ENCODE measurements at places on chromosomes 6 and 20. TPM values are rescaled to one million over a fixed set of nuclear protein-coding genes. Genes with fewer than 3 reads are reported as not detected.

DNA sequence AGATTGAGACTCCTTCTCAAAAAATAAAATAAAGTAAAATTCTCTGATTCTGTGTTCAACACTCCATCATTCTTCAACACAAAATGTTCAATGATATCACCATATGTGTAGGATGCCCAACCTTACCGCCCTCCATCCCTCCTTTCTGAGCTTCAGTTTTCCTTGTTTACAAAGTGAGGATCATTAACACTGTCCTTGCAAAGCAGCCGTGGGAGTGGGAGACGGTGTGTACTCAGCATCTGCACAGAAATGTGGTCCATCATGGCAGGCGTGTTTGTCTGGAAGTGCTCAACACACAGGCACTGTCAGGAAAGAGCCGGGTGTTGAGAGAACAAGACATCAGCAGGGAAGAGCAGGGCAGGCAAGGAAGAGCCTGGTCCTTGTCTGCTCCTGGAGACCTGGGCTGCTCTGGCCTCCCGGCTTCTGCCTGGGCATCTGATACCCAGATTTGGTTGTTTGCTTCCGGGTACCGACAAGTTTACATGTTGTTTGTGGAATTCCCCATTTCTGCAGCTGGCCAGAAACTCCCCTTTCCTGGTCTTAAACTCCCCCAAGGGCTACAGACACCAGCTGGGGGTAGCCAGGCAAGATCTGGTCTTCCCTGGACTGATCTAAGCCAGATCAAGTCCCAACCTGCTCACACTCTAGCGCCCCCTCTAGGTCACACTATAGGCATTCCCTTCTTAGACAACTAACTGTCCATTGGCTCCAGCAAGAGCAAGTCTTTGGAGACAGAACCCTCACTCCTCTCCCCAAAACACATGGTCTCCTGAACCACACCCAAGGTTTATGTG, 26.7 kb upstream of the TTPAL start:
- no peaks in the 10 kb centered on the region for H3K36me3 ChIP-seq
- ATAC-seq: no peak
- H3K4me3 ChIP-seq: no peak overlapping the region

GRCh38 chr20:19095762-19096161, 116.7 kb upstream of the SLC24A3 start:
- H3K27ac ChIP-seq: no peak overlapping the region
- no peaks in the 10 kb centered on the region for H3K36me3 ChIP-seq
- H3K27me3 ChIP-seq: no peaks in the 10 kb centered on the region
- no peak overlapping the region for H3K4me3 ChIP-seq

- no peak overlapping the region for H3K4me3 ChIP-seq
- H3K27me3 ChIP-seq: no peaks in the 10 kb centered on the region
- no peak overlapping the region for H3K27ac ChIP-seq
- no peak for ATAC-seq
- no peaks in the 10 kb centered on the region for H3K36me3 ChIP-seq
- no peaks in the 10 kb centered on the region for H3K4me1 ChIP-seq
Measured at GRCh38 chr6:166750108-166750793, 123.2 kb upstream of the RPS6KA2 start.

- no peak overlapping the region for H3K4me3 ChIP-seq
- peaks cover 19% of the 10 kb centered on the region for H3K4me1 ChIP-seq
- H3K27me3 ChIP-seq: peaks cover 78% of the 10 kb centered on the region
Measured at GRCh38 chr20:58839474-58839874, 11.2 kb downstream of the GNAS-AS1 start.

DNA sequence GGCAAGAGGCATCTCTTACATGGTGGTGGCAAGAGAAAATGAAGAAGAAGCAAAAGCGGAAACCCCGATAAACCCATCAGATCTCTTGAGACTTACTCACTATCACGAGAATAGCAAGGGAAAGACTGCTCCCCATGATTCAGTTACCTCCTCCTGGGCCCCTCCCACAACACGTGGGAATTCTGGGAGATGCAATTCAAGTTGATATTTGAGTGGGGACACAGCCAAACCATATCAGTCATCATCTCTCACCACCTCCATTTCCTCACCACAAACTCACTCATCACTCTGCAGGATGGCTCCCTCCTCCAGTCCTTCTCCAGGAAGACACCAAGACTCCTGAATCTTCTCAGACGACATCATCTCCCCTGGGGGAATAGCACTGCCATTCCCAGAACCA, 25.8 kb upstream of the SLC16A10 start:
- no peaks in the 10 kb centered on the region for H3K36me3 ChIP-seq
- H3K27me3 ChIP-seq: peaks cover 3% of the 10 kb centered on the region
- no peak overlapping the region for H3K4me3 ChIP-seq
- no peak overlapping the region for H3K27ac ChIP-seq

DNA sequence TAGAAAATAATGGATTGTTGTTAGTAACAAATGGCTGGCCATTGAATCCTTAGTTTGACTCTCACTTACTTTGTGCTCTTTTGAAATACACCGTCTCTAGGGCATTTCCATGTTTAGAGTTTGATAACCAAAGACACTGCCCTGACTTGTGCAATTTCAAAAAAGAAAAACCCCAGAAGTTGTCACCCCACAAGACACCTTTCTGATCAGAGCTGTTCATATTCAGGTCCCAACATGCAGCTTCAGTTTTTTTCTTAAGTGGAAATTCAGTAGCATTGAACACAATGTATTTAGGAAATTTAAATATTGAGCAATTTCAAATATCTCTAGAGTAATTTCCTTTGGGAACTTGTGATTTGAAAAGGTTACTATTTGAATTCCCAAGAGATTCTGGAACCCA, 19.4 kb downstream of the CRYBG1 start:
- no peaks in the 10 kb centered on the region for H3K36me3 ChIP-seq
- no peaks in the 10 kb centered on the region for H3K27me3 ChIP-seq
- H3K4me1 ChIP-seq: no peaks in the 10 kb centered on the region
- H3K4me3 ChIP-seq: no peak overlapping the region

GRCh38 chr6:146968041-146968760, 236.0 kb upstream of the STXBP5 start:
- no peak for ATAC-seq
- no peaks in the 10 kb centered on the region for H3K36me3 ChIP-seq
- H3K4me3 ChIP-seq: no peak overlapping the region
- no peaks in the 10 kb centered on the region for H3K4me1 ChIP-seq

DNA sequence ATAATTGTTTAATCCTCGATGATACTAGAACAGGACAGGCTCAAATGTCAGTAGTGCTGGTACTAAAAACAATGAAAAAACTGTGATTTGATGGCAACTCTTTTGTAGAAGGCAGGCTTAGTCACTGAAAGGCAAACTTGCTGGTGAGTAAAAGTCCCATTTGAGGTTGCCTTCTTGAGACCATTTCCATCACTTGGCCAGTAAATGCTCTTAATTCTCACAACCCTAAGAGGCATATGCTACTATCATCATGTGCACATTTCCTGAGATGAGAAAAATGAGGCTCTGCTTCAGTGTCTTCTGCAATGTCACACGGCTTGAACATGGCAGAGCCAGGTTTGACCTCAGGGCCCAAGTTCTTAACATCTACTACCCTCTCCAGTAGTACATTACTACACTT, 9.9 kb downstream of the AKIRIN2 start:
- ATAC-seq: no peak
- peaks cover 23% of the 10 kb centered on the region for H3K4me1 ChIP-seq
- no peak overlapping the region for H3K27ac ChIP-seq

- H3K36me3 ChIP-seq: peaks cover 25% of the 10 kb centered on the region
- H3K4me3 ChIP-seq: peak within 1 kb of the TSS; percentile 99
- ATAC-seq: peak; percentile 94
- H3K27ac ChIP-seq: peak within 1 kb of the TSS; percentile 90
- H3K27me3 ChIP-seq: no peaks in the 10 kb centered on the region
Measured at GRCh38 chr6:25962149-25963127, at the start of gene TRIM38. TSS of gene TRIM38 (plus strand) at chr6:25962802. CDS start at chr6:25966523, 3,721 bp downstream.

- peak overlapping the region; percentile 52 for H3K4me3 ChIP-seq
- H3K4me1 ChIP-seq: peaks cover 2% of the 10 kb centered on the region
- H3K27ac ChIP-seq: no peak overlapping the region
- no peaks in the 10 kb centered on the region for H3K36me3 ChIP-seq
- ATAC-seq: peak; percentile 7
Measured at GRCh38 chr6:44270526-44271405, 516 bp downstream of the TMEM151B start.

- no peaks in the 10 kb centered on the region for H3K36me3 ChIP-seq
- no peak overlapping the region for H3K4me3 ChIP-seq
- H3K4me1 ChIP-seq: no peaks in the 10 kb centered on the region
- ATAC-seq: no peak
- no peaks in the 10 kb centered on the region for H3K27me3 ChIP-seq
Measured at GRCh38 chr6:5442916-5443315, 181.6 kb downstream of the FARS2 start.

GRCh38 chr6:44166591-44167184, 8.1 kb downstream of the CAPN11 start:
- no peaks in the 10 kb centered on the region for H3K4me1 ChIP-seq
- no peaks in the 10 kb centered on the region for H3K36me3 ChIP-seq
- H3K27me3 ChIP-seq: peaks cover 21% of the 10 kb centered on the region

DNA sequence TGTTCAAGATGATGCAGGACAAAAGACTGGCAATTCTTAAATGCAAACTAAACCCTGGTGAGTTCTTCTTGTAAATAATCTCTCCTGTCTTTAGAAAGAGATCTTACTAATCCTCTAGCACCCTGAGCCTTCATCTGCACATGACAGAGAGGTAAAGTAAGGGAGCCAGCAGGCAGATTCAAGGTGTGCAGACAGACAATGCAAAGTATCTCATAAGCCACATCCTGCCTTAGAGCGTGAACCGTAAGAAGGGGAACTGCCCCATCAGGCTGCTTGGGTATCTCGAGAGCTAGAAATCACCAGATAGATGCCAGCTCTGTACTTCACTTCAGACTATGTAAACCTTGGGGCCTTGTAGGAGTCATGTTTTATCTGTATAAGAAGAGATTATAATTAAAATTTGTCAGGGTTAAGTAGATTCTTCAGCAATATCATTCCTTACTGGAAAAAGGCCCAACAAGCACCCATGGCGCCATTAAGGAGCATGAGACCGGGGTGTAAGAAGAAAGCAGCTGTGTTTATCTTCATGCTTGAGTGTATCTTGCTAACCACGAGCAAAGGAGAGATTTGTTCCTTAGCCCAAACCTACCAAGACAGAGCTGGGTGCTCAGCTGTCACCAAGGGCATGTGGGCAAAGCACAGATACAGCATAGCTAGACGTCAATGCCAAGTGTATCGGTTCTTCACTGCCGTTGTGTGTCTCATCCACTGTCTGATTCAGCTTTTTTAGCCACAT, 24.4 kb downstream of the CNR1 start:
- H3K36me3 ChIP-seq: no peaks in the 10 kb centered on the region
- no peak for ATAC-seq
- no peak overlapping the region for H3K27ac ChIP-seq

GRCh38 chr6:22322103-22323030, 25.5 kb upstream of the PRL start:
- H3K4me3 ChIP-seq: no peak overlapping the region
- no peak overlapping the region for H3K27ac ChIP-seq
- H3K4me1 ChIP-seq: no peaks in the 10 kb centered on the region
- no peak for ATAC-seq
- no peaks in the 10 kb centered on the region for H3K27me3 ChIP-seq

DNA sequence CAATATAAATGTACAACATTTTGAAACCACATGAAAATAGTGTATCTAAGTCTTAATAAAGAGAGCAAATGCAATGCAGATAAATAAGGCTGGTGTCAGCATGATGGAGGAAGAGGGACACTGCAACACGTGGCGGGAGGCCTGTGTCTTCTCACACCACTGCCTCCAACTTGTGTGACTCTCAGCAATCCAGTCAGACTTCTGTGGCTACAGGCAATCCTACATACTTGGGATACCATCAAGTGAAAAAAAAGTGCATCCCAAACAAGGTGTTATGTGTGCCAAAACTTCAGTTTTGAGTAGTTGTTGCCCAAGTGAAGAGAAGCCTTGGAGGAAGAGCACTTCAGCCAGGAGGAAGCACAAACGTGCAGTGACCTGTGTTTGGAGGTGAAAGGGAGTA, 68.6 kb downstream of the PKIB start:
- H3K27me3 ChIP-seq: no peaks in the 10 kb centered on the region
- no peak for ATAC-seq
- H3K4me1 ChIP-seq: no peaks in the 10 kb centered on the region
- H3K36me3 ChIP-seq: no peaks in the 10 kb centered on the region

DNA sequence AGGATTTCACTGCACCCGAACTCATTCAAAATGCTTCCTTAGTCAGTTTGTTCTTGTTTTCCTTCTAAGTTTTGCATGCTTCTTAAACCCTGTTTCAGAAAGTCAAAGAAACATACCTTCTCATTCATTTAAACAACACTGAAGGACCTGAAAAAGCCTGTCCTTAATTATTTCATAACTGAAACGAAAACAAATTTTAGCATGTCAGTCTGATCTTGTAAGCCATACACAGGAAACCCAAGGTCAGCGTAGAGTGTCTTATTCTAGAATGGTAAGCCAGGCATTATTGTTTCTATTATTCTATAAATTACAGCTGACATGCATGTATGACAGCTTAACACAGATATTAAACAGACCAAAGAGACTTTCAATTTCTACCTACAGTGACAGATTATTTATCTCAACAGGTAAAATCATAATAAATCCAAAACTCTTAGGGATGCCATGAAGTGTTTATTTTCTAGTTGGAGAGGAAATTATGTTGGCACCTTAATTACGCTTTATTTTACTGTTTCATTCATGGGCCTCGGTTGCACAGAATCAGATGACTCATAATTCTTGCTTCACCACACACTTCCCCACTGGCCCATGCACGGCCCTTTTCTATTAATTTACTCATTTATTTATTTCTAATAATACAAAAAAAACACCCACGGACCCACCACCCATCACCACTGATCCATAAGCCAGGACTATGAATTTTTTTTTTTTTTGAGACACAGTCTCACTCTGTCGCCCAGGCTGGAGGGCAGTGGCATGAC, 39.3 kb upstream of the DUSP22 start:
- no peak overlapping the region for H3K4me3 ChIP-seq
- ATAC-seq: no peak
- no peak overlapping the region for H3K27ac ChIP-seq
- H3K27me3 ChIP-seq: peaks cover 19% of the 10 kb centered on the region

The TINAG gene
- total RNA-seq: not detected

The SLC32A1 gene
- not detected for total RNA-seq

The ARMH2 gene
- total RNA-seq: not detected

The RFX6 gene
- total RNA-seq: not detected

The TBC1D20 gene
- 51.2 TPM for total RNA-seq

All from gastroesophageal sphincter (tissue), 4 donors.